ENCODE measurements at places on chromosomes 2 and 18.
A peak's percentile ranks its signal among the peaks of the same experiment; 100 is the strongest.

DNA sequence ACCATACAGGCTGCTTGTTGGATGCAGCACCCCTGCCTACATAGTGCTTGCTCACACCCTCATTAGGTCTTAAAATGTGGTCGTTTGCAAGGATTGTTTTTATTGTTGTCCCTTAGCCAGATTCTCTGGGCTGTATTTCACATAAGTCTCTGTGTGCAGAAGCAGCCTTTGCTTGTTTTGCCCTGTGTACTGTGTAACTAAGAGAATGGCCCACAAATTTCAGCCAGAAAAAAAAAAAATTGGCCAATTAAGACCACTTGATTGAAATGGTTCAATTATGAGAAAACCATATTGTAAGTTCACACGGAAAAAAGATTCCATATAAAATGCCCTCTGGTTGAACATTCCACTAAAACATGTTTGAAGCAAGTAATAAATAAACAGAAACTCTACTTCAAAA lies 377.1 kb upstream of the SOX11 start:
- no peak for DNase-seq

DNA sequence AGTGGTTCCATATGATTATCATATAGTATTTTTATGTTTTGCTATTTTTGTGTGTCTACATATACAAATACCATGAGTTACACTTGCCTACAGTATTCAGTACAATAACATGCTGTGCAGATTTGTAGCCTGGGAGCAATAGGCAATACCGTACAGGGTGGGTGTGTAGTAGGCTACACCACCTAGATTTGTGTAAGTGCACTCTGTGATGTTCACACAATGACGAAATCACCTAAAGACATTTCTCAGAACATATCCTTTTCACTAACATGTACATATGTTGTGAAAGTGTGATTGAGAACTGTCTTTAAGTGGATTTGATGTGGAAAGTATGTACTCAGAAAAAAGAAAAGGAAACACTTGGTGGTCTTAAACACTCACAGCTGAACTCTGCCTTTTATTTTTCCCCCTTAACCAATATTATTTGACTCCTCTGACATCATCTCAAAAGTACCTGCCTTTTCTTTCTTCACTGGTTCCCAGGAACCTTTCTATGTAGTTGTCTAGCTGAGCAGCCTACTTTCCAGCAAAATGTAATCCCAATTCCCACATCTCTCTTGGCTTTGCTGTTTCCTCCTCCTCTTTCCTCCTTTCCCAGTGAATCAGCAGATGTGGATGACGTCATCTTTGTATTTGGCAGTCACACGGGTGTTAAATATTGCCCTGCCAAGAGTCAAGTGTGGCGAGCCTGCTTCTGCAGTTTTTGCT lies 47.7 kb downstream of the OSBPL6 start:
- DNase-seq = peak; percentile 86

- no peak for DNase-seq
These were observed 1287.8 kb upstream of the TMEFF2 start for GRCh38 chr2:193482557-193482956.

- DNase-seq = no peak
These were observed 3.0 kb downstream of the FEV start for GRCh38 chr2:218981881-218982585.

- DNase-seq = no peak
These were observed 718.8 kb upstream of the PKDCC start for GRCh38 chr2:41329040-41329439.

DNA sequence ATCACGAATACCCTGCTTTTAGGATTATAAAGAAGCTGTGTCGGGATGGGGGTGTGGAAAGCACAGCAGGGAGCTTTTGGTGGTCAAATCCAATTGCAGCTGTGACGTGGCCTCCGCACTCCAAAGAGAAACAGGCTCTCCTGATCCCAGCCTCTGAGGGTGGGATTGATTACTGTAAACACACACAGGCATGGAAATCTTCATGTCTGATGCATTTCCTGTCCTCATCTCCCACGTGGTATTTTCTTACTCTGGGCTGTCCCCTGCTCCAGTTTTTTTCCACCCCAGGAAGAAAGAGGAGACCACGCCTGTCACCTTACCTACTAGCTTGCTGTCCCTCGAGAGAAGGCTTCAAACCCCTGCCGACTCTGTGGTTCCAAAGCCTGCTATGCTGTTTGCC lies 22.7 kb downstream of the RNF152 start:
- peak; percentile 40 for DNase-seq

GRCh38 chr2:149021761-149022160 lies 16.7 kb upstream of the LYPD6B start:
- DNase-seq = no peak

GRCh38 chr2:229777716-229778115 lies 63.4 kb upstream of the DNER start:
- DNase-seq = no peak

DNA sequence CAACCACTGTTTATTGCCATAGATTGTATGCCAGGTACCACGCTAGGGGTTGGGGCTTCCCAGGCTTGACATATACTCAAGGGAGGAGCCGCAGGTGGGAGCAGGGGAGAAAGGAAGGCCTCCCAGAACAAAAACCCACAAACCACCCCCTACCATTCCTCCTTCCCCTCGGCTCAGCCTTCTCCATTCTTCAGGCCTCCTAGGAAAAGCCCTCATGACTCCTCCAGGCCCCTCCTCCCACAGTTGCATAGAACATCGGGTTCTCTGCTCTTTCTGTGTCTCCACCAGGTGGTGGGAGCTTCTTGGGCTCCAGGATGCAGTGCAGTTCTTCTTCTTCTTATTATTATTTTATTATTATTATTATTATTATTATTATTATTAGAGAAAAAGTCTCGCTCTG lies 80.3 kb downstream of the ZFP36L2 start:
- DNase-seq = no peak

DNA sequence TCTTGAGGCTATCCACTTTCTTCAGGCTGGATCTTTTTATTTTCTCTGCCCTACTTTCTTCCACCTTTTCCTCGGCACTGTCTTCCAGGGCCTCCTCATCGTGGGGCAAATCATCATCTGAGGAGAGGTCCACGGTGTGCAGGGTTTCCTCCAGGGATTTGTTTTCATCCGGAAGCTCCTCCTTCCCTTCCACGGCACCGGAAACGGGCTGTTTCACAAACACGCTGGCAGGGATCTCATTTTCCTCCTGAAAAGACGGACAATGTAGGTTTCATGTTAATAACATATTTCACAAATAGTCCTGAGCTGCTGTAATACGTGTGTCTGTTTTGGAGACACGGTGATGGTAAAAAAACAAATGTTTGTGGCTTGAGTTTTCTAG lies 10.4 kb downstream of the CAVIN2 start:
- DNase-seq = no peak

- DNase-seq = no peak
These were observed 1062.3 kb upstream of the CRIM1 start for GRCh38 chr2:35293261-35293660.

- no peak for DNase-seq
These were observed 106.8 kb downstream of the RTP5 start for GRCh38 chr2:241976296-241976695.

DNA sequence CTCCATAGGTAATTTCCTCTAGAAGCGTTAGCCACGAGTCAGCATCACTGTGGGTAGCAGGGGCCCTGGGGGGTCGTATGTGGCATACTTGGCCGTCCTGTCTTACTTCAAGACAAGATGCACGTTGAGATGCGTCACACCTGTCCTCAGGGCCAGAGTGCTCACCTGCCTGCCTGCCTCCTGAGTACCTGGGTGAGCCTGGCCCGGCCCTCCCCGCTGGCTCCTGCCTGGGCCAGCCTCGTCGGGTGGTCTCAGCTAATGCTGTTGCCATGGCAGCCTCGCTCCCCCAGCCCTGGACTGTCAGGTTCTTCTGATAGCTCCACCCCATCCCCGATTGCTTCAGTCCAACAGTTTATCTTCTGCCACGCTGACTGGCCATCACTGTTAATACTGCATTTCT lies 232.4 kb downstream of the GBX2 start:
- DNase-seq = no peak

- DNase-seq = no peak
These were observed 77.6 kb downstream of the KIF5C start for GRCh38 chr2:148952621-148953020.

DNA sequence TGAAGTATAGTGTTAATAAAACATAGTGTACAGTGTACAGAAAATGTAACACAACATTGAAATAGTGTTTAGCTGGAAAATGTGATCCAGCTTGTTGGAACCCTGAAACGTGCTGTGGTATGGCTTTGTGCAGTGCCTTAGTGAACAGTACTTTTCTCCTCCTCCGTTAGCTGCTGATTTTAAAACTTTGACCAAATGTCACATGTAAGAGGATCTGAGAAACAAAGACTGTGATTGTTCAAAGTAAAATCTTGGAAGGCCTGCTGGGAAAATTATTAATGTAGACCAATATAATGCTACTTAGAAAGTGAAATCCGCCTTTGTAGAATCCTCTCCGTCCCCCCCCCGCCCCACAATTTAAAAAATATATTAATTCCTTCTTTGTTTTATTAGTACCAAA lies 911 bp upstream of the KCNJ13 start:
- DNase-seq = no peak

DNA sequence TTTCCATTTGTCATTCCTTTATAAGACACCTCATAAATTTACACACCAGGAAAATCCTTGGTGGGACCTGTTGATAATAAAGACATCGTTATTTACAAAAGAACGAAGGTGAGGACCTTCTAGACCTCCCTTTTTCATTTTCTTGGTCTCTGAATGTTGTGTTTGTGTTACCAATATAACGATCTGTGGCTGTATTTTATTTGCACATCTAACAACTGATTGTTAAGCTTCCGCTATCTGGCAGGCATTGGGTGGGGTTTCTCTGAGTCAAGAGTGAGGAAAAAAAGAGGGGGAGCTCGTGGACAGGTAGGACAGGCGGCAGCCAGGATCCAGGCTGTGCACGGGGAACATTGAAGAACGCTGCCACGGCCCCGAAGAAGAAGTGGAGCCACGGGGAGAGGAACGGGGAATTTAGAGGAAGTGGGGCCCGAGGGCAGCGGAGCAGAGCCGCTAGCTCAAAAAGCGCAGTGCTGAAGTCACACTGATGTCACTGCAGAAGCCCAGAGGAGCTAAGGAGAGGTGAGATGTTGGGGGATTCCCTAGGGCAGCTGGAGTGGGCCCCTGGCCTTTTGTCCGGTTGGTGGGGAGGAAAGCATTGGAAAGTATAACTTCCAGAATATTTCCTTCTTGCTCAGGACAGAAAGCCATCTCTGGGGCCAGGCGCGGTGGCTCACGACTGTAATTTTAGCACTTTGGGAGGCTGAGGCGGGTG lies 20.9 kb upstream of the DNMT3A start:
- no peak for DNase-seq

DNA sequence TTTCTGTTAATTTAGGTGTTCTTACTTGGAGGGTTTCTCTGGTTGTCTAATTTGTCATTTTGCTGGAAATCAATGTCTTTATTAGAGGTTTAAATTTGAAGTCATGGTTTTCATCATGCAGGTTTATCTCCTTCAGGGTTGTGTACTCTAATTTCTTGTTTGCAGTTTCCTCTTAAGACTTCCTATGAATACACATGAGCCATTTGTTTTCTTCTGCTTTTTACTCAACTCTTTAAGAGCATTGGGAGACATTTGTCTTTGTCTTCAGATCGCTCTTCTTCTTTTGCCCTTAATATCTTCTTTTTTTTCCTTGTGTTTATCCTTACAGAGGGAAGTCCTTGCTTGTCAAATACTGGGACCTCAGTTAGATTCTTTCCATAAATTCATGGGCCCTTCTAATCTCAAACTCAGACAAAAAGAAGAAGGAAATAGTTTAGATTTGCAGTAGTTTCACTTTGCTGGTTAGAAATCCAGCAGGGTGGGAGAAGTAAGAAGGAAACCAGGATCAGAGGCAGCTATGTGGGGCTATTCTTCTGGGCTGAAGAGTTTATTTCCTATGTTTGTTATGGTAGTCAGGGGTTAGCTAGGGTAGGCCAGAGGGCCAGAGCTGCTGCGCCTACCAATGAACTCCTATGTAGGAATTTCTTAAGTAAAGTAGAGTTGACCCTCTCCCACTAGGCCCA lies 176.6 kb downstream of the DYSF start:
- DNase-seq = no peak

DNA sequence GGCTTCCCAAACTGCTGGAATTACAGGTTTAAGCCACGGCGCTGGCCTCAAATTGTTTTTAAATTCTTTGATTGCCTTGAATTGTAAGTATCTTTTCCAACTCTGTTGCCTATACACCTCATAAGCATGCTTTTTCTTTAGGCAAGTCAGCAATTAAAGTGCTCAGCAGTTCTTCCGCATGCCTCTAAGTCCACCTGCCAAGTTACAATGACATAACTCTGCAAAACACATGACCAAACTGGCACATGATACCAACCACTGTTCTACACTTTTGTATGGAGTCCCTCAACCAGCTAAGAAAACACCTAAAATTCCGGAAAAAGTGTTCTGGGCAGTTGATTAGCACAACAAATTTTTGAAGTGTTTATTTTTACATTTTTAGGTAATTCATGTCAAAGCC lies 5.1 kb downstream of the TXNL4A start:
- no peak for DNase-seq

DNA sequence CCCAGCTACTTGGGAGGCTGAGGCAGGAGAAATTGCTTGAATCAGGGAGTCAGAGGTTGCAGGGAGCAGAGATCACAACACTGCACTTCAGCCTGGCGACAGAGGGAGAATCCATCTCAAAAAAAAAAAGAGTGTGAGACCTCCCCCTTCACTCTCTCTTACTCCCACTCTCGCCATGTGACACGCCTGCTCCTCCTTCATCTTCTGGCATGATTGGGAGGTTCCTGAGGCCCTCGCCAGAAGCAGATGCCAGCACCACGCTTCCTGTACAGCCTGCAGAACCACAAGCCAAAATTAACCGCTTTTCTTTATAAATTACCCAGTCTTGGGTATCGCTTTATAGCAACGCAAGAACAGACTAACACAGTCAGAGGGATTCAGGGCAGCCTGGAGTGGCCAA lies 66.3 kb upstream of the CREB1 start:
- no peak for DNase-seq

DNA sequence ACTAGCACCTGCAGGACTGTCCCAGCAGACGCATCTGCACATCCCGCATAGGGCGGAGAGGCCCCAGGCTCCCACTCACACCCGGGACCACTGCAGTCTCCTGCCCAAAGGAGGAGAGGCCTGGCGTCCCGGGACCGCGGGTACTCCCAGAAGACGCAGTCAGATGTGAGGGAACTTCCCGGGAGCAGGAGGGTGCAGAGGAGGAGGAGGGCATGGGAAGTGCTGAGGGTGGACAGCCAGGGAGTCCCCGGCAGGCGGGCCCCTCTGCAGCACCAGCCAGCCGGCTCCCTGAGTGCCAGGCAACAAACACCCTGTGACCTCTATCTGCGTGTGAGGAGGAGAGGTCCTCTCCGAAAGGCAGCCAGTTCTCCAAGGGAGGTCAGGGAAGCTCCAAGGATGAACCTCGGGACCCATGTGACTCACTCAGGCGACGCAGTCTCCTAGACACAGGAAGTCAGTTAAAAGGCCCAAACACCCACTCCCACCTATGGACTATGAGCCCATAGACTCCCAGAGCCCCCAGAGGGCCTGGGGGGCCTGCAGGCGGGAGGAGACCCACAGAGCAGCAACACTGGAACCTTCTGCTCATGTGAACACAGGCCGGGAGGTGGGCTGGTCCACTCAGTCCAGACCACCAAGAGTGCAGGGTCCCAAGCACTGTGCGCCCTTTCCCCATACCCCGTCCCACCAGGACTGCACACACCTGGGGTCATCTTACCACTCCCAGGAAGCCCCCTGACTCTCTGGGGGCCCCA lies 4.2 kb downstream of the PXDN start:
- no peak for DNase-seq

Data from fibroblast of skin of left biceps (primary cell).